ENCODE measurements at places on chromosomes 16 and 17.

DNA sequence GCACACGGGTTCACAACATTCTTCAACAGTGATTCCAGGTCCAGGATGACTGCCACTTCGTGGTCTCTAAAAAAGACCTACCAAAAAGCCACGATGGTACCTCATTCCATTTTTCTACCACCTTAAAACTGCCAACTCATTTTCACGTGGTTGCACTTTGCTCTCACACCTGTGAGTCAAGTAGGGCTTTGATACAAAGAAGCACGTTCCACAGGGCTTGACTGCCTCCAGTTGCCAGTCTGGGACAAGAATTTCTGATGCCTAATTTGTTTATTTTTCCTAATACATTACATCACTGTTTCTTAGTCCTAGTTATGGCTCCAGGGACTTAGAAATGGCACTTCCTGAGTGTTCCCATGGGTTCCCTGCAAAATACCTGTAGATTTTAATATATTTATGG lies 911.6 kb upstream of the EEF2KMT start:
- no peak for DNase-seq

- DNase-seq = no peak
Measured at GRCh38 chr16:85436207-85436606, 176.9 kb upstream of the GSE1 start.

GRCh38 chr17:57814421-57814820 lies 35.4 kb downstream of the MRPS23 start:
- no peak for DNase-seq

- DNase-seq = no peak
Measured at GRCh38 chr17:70687421-70687820, 518.1 kb downstream of the KCNJ2 start.

DNA sequence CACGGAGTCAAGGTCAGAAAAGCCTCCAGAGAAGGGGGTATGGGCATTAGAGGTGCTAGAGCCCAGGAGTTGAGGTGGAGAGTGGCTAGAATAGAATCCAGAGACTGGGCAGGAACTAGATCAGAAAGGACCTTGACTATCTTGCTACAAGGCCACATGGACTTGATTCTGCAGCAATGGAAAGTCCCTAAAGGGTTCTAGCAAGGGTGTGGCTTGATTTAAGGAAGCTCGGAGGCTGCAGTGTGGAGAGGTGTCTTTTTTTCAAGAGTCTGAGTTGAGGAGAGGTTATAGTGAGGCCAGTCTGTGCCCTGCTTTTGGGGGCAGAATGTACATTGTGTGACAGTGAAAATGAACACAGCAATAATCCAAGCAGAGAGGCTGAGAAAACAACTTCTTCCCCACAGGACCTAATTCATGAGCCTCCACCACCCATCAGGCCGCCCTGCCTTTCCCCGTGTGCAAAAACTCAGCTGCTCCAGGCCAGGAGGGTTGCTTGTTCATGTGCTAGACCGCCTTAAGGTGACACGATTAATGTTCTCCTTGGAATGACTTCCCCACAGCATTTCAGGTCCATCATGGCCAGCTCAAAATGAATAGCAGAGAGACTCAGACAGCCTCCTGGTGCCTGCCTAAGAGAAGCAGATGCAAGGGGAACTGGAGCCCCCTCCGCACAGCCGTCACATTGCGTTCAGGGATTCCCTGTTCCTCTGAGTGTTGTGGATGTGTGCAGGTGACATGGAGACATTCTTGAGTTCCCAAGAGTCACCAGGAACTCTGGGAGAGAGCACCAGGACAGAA lies 8.7 kb upstream of the BEAN1 start:
- no peak for DNase-seq

GRCh38 chr16:59975953-59976352 lies 1241.8 kb upstream of the GOT2 start:
- DNase-seq = no peak

- no peak for DNase-seq
Measured at GRCh38 chr17:68892658-68893057, 62.5 kb downstream of the ABCA8 start.

DNA sequence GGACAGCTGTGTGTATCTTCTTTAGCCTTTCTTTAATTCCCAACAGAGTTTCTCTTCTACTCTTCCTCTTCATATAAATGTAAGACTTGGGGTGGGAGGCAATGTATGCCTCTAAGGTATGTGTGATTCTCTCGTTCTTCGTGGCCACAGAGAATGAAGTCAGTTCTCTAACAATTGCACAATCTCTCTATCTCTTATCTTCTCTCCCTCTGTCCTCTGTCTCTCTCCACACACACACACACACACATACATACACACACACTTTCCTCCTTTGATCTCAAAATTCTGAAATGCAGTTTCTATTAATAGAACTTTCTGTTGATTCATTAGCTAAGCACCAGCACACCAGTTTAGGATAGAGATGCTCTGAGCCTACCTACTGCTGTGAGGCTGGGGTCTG lies 615.7 kb upstream of the SALL1 start:
- no peak for DNase-seq

DNA sequence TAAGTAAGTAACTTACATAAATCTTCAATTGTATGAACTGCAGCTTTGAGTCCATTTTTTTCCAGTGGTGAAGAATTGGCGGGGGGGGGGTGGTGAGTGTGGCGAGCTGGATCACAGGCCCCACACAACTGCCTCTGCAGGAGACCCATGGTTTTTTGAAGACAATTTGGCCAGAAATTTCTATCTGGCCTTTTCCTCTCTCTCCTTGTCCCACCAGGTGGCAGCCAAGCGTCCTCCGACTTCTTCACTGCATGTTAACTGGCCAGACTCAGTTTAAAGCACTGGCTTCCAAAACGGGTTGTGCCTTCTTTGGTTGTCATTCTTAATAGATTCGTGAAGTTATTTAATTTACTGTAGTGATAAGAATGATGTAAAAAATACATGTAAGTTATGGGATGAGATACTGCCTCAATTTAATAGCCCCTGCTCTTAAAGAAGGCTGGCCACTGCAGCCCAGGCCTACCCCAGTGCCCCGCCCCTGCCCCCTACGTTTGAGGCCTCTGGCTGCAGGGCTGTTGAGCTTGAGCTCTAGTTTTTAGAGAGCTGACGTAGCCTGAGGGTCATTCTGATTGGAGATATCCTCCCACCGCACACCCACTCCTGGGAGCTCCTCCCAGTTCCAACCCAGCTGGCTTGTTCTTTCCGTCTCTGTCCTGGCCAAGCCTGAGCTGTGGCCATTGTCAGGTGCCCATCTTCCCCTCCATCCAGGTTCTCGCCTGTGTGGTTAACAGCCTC lies 36.4 kb downstream of the AKAP1 start:
- no peak for DNase-seq

Data from activated CD4-positive, alpha-beta memory T cell treated with anti-CD3 and anti-CD28 coated beads, Interleukin-2, amount 10 ng/mL, durations not matched to agents 7 days and 5 days (primary cell).